ENCODE measurements at places on chromosomes 7 and 10.

- DNase-seq, result no peak
Measured at GRCh38 chr7:35691827-35692307, 3.1 kb downstream of the HERPUD2 start.

- DNase-seq, result no peak
Measured at GRCh38 chr7:4015371-4015770, 666.7 kb upstream of the FOXK1 start.

DNA sequence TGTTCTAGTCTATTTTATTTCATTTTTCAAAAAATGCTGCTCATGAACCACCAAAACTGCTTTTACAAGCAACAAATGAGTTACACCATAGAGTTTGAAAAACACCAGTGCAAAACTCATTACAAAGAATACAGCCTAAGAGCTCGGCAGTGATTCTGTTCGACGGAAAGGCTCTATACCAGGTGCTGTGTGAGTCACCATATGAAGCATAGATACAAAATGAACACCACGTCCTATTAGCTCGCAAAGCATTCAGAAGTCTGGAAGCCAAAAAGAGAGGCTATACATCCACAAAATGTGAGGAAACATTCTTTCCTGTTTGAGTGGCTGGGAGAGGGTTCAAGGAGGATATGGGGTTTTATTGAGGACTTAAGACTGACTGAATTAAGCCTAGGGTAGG, 136.1 kb downstream of the ATE1 start:
- DNase-seq, result no peak

- DNase-seq, result no peak
Measured at GRCh38 chr10:46304062-46304461, 17.3 kb downstream of the ANTXRL start.

- DNase-seq, result no peak
Measured at GRCh38 chr10:43038783-43039623, 37.9 kb upstream of the RET start.

DNA sequence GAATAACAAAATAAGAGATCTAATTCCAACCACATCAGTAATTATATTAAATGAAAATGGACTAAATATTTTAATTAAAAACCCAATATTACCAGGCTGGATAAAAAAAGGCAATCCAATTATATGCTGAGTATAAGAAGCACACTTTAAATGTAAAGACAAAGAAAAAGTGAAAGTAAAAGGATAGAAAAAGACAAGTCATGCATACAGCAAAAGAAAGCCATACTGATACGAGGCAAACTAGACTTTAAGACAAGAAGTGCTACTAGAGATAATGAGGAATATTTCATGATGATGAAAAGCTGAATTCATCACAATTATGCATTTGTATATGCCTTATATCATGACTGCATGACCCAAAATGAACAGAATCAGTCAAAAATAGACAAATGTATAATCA, 628.6 kb downstream of the PHTF2 start:
- no peak for DNase-seq

GRCh38 chr10:51246156-51246555, 171.9 kb downstream of the PRKG1 start:
- DNase-seq, result no peak
